ENCODE measurements at places on chromosomes 11 and 22.

DNA sequence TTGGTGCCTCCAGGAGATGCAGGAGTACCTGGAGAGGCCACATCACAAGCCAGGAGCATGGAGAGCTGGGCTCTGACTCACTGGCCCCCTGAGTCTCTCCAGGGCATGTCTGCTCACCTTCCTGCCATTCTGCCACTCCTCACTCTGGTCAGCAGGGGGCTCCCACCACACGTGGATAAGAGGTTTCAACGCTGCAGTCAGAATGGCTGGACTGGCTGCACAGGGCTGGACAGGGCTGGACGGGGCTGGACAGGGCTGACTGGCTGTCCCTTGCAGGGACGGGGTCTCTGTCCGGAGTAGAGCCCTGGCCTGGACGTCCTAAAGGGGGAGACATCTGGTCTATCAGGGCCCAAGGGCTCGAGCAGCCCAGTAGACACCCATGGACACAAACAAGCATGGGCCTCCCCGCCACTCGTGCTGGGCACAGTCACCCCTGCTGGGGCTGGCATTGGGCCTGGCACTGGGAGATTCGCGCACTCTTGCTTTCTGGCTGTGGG is 34.6 kb downstream of the CYTH4 start:
- DNase-seq: peak; percentile 72

- no peak for DNase-seq
Observed at GRCh38 chr11:105361651-105362050, 222.1 kb upstream of the CARD18 start.

DNA sequence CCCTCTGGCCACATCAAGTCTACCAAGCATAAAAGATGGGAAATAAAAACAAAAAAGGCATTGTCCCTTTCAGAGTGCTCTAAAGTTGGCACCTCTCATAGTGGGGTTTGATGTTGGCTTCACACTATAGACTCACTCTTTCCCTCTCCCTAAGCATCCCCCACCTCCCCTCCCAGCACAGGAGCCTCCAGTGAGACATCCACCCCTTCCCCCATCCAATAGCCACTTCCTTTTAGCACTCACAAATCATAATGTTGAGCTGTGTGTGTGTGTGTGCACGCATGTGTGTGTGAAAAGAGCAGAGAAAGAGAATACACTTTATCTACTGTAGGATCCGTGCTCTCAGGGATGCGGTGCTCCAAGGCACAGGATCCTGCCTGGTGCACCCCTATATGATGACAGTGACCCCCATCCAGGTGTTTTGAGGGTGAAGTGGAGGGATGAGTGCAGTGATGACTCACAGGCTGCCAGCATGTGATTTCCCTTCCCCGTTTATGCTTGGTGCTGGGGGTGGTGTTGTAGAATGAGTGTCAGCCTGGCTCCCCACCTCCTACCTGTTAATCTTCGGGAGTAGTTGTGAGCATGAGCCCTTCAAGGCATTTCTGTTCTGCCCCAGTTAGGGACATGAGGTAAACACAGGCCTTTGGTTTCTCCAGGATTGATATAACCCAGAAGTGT is 235.2 kb upstream of the B3GAT1 start:
- no peak for DNase-seq

- DNase-seq: no peak
Observed at GRCh38 chr11:35234460-35235156, 95.6 kb downstream of the CD44 start.

DNA sequence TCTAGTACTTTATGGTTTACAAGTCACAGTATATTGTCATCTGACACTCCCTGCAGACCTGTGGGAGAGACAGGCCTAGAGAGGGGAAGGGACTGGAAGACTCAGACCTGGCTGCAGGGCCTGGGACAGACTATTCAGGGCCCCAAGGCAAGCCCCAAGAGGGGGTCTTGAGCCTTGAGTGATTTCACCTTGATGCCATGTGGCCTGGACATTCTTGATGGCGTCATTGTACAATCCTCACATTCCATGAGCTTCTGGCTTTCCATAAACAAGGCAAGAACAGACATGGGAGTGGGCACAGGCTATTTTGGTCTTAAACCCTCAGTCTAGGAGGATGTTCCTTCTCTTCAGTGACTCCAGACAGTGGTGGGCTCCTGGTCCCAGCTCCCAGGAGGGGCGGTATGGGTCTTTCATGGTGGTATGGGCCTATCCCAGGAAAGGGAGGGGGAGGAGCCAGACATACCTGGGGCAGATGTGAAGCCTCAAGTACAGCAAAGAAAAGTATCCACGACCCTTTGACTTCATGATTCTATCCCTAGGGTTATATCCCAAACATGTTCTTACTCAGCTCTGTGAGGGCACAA is 1.8 kb upstream of the TBC1D10A start:
- no peak for DNase-seq

DNA sequence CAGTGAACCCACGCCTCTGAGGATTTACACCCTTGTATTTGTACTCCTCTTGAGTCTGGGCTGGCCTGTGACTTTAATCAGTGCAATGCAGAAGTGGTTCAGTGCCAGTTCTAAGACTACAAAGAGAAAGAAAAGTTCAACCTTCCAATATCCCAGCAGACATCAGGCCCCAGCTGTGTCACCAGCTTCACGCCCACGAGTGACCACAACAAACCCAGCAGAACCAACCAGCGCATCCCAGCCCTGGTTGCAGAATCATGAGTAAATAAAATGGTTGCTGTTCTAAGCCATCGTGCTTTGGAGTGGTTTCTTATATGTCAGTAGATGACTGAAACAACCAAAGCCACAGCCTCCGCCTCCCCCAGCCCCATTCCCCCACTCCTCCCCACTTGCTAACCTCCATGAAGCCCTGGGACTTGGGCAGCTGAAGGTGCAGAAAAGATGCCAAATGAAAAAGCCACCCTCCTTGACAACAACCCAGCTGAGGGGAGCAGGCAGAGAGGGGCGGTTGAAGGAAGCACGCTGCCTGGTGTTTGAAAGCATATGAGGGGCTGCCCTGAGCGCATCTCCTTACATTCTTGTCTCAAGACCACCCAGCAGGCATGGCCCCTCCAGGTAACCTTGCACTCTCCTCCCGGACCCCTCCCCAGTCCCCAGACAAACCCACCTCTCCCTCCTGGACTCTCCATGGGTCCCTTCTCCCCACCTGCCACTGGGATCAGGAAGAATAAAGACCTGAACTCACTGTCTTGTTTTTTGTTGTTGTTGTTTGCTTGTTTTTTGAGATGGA is 20.9 kb downstream of the TSKU start:
- DNase-seq: peak; percentile 29

DNA sequence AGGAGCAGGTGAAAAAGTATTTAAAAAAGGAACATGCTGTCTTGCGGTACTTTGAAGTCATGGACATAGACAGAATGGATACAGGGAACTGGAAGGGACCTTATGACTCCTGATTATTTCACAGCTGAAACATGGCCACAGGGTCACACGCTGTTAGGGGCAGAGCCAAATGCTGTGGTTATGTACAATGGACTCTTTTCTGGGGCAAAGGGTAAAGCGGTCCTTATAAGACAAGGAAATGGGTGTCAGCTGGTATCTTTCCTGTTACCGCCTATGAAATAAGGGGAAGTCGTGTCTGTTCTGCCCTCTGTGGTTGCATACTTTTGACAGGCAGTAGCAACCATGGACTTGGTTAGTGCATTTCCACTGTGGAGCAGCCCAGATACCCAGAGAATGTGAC is 12.8 kb upstream of the ST14 start:
- no peak for DNase-seq

GRCh38 chr11:115164774-115165173 is 339.4 kb downstream of the CADM1 start:
- DNase-seq: no peak

GRCh38 chr22:36324414-36324813 is 63.4 kb downstream of the MYH9 start:
- DNase-seq: no peak

DNA sequence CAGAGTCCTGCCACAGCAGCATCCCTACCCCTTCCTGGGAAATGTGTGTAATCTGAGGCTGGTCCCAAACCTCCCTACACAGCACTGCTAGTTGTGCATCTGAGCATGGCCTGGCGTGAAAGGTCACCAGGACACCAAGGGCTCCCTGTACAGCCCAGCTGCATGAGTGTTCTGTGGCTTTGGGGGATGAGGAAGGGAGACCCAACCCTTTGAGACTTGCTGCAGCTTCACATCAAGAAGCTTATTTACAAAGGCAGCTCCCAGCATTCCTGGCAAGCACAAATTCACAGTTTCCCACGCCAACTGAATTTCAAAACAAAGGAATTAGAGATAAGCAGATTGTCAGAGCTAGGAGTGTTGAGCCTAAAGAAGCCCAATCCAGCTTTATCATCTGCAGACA is 32.2 kb downstream of the CSNK2A3 start:
- no peak for DNase-seq

DNA sequence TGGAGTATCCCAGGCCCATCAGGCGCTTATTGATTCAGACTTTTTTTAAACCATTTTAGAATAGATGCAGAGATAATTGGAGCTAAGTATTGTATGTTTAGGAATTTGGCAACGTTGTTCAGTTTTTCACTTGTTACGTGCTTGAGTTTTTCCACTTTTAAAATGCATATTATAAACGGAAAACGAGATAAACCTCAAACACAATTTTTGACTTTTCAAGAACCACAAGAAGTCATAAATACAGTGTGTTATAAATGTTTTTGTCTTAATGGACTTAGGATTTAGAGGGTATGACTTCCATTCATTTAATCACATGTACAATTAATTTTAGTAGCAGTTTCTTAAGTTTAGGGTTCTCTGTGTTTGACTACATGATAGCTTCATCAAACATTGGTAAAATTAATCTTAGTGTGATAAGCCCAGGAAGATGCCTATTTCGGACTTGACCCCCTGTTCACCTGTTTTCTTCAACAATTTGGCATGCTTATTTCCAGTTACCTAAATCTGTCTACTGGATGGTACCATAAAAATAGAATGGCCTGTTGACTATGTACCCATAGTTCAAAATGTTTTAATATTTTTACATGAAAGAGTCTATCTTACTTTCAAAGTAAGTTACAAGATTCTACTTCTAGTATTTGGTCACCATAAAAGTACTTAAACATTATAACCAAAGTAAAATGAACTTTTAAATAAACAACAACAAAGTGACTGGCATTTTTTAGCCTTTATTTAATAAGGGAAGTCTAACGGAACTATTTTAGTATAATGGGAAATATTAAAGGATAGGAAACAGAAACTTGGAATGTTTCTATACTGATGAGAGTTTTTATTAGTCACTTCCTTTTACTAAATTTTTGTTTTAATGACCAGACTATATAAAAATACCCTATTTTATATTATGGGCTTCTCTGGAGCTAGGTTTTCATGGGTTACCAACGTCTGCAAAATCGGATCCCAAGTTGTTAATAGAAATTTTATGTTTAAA is 1.4 kb downstream of the ZC3H12C start:
- DNase-seq: no peak

DNA sequence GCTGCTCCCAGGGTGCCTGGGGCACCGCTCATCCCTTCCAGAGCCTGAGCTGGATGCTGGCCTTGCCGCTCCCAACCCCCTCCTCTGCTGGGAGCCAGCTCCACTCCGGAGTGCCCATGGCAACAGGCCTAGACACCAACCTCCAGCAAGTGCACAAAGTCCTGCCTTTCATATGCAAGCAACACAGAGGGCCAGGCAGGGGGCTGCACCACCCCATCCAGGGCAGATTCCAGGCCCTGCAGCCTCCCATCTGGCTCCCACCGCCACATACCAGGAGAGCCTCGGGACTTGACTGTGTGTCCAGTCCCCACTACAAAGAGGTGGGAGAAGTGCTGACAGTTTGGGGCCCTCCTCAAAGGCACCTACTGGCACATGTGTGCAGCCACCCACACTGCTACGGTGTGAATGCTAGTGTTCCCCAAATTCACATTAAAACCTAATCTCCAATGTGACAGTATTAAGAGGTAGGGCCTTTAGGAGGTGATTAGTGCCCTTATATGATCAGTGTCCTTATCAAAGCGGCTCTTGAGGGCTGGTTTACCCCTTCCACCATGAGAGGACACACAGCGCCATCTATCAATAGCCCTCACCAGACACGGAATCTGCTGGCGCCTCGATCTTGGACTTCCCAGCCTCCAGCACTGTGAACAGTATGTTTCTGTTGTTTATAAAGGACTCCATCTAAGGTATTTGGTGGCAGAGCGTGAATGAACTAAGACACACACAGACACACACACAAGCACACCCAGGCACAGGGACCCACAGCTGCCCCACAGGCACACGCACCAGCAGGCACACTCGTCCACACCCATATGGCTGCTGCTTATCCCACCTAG is 16.2 kb downstream of the ARVCF start:
- no peak for DNase-seq

GRCh38 chr11:61533039-61533375 is 24.5 kb downstream of the LRRC10B start:
- no peak for DNase-seq

GRCh38 chr11:88553204-88553603 is 215.7 kb upstream of the CTSC start:
- no peak for DNase-seq

DNA sequence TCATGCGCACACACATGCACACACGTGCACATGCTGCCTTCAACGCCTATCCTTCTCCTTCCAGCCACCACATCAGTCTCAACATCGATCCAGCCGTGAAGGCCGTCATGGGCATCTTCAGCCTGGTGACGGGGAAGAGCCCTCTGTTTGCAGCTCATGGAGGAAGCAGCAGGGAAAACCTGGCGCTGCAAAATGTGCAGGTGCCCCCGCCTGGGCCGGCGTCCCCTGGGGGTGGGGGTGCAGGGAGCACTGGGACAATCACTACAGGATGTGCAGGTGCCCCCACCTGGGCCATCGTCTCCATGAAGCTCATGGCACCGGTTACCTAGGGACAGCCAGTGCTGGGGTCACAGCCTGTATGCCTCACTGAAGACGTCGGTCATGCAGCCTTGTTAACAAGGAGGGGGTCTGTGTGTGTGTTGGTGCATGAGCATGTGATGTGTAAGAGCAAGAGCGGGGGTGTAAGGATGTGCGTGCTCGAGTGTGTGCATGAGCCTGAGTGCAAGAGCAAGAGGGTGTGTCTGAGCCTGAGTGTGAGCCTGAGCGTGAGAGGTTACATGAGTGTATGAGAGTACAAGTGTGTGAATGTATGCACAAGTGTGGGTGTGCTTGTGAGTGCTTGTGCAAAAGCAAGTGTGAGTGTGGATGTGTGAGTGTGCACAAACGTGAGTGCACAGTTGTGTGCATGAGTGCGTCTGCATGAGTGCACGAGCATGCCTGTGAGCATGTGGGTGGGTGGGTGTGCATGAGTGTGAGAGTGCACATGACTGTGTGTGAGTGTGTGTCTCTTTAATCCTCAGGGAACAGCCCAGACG is 31.5 kb downstream of the NADSYN1 start:
- DNase-seq: no peak

DNA sequence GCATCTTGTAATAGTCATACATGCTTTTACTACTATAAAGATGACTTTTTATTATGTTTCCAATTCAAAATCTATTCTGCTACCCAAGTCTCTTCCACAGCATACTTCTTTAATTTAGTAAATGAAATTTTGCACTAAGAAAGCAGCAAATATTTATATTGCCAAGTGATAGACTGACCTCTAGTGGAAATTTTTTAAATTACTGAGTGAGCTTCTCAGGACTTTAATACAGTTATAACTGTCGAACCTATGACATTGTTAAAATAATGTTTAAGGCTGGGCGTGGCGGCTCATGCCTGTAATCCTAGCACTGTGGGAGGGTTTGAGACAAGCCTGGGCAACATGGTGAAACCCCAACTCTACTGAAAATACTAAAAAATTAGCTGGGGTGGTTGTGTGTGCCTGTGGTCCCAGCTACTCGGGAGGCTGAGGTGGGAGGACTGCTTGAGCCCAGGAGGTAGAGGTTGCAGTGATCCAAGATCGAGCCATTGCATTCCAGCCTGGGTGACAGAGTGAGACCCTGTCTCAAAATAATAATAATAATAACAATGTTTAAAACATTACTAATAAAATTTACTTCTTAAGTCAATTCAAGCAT is 27.3 kb downstream of the STK33 start:
- no peak for DNase-seq

- DNase-seq: no peak
Observed at GRCh38 chr22:21791635-21792625, 56.3 kb upstream of the YPEL1 start.
